Kidney glomerular epithelial cell (primary cell): ENCODE measurements at places on chromosomes 12 and 14.

GRCh38 chr12:53255996-53256395 lies 12.1 kb upstream of the ESPL1 start:
- DNase-seq = no peak

DNA sequence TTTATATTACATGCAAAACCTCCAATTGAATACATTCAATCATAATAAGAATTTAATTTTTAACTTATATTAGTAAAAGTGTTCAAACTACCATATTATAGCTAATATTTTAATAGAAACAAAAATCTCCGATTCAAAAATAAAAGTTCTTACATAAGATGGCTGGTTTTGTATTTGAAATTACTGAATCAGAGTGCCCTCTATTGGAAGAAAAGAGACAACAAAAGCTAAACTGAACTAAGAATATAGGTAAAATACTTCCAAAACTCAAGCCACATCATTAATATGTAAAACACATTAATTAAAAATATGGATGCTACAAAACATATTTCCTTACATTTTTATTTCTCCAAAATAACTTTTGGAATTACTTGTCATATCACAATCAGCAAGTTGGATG lies 120.3 kb downstream of the GARIN6 start:
- peak; percentile 59 for DNase-seq

DNA sequence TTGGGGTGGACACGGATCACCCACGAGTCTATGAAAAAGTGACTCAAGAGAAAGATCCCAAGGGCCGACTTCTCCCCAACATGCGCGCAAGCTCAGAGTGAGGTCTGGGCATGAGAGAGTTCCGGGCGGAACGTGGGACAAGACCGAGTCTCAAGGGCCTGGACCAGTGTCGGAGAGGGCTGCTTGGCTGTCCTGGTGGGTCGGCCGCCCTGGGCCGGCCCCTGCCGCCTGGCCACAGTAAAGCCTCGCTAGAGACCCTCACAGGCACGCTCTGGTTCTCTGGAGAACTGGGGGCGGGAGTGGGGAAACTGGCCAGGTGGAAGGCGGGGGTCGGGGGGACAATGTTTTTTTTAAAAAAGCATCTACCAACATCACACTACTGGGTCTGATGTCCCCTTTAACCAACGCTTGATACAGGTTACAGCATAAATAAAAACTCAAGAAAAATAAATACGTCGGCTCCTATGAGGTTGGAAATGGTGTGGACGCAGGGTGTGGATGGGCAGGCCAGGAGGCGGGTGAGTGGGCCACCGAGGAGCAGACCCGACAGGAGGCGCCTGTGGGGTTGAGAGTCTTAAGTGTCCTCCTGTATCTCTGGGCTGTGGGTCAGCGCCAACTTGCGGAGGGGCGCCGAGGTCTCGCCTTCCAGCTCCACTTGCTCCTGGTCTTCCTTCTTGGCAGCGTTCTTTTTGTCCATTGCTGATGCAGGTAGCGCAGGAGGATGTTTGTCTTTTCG lies 74.7 kb downstream of the KLHL28 start:
- DNase-seq = no peak

DNA sequence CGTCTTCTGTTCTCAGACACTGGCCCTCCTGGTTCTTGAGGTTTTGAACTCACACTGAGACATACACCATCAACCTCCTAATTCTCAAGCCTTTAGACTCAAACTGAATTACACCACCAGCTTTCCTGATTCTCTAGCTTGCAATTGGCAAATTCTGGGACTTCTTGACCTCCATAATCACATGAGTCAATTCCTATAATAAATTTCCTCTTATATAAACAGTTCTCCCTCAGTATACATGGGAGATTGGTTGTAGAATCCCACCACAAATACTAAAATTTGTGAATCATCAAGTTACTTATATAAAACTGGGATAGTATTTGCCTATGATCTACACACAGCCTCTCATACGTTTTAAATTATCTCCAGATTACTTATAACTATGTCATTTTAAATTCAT lies 162.2 kb downstream of the DIO2 start:
- no peak for DNase-seq

DNA sequence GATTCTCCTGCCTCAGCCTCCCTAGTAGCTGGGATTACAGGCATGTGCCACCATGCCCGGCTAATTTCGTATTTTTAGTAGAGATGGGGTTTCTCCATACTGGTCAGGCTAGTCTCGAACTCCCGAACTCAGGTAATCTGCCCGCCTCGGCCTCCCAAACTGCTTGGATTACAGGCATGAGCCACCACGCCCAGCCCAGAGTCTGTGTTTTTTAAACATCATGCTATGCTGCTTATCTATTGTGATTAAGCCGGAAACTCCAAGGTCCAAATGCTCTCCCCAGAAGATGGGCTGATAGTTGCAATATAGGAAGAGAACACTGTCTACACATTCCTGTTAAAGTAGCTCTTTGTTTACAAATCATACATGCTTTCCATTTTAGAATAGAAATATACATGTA lies 30.5 kb upstream of the MAX start:
- DNase-seq = no peak

GRCh38 chr14:96832351-96832750 lies 35.2 kb downstream of the VRK1 start:
- no peak for DNase-seq

- DNase-seq = peak; percentile 50
These were observed 6.3 kb downstream of the CLEC2A start for GRCh38 chr12:9925705-9926393.

- no peak for DNase-seq
These were observed 61.3 kb downstream of the CRADD start for GRCh38 chr12:93738199-93739058.

DNA sequence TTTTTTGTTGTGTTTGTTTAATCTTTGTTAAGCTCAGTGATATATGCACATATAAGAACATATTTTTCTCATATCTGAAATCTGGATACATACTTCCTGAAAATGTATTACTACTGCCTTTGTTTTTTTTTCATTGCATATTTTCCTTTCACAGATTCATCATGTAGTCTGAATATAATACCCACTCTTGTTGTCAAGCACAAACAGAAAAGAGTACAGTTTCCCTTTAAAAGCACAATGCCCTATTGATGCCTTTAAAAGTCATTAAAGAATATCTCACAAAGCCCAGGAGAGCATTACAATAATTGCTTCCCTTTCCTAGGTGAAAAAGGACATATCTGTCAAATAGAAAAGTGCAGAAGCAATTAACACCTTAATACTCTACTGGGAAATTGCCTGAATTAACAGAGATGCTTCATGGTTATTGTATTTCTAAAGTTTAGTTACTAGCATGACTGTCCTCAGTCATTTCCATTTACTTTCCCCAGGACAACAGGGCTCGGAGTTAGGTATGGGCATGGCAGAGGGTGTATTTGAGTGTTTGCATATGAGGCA lies 107.4 kb downstream of the GRIP1 start:
- no peak for DNase-seq

GRCh38 chr12:34398706-34399630 lies 376.7 kb downstream of the ALG10 start:
- DNase-seq = no peak

GRCh38 chr12:19893514-19893913 lies 454.2 kb downstream of the AEBP2 start:
- DNase-seq = peak; percentile 16

GRCh38 chr14:24605435-24606190 lies 3.9 kb downstream of the GZMH start:
- DNase-seq = no peak

GRCh38 chr12:123114304-123115083 lies 36.4 kb downstream of the PITPNM2 start:
- DNase-seq = no peak

DNA sequence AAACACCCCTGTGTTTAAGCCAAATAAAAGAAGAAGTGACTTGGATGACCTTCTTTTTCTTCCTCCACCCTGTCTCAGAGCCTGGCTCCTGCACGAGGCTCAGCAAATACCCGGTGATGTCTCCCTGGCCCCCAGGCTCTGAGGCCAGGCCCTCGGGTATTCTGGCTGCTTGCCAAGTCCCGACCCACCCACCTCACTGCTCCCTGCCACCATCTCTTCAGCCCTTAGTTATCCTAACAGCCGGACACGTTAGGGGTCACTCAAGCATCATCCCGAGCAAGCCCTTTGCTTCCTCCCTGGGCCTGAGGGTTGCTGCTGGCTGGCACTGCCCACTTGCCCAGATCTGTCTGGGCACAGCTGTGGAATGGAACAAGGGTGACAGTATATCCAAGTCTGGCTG lies 7.2 kb downstream of the RPS6KL1 start:
- no peak for DNase-seq

DNA sequence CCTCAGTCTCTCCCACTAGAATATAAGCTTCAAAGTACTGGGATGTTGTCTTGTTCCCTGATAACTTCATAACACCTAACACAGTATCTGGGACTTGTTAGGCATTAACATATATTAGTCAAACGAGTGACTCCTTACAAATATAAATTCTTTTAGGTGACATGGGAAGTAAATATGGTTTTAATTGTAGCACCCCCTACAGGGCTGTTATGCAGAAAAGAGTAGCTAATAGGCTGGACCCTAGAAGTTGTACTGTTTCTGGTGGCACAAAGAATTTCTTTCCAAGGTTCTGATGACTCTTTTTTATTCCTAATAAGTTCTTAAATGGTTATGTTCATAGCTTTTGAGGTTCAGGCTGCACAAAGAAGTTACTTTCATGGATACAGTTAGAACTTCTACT lies 29.8 kb downstream of the GPATCH2L start:
- no peak for DNase-seq

- DNase-seq = no peak
These were observed 100.2 kb downstream of the TTC7B start for GRCh38 chr14:90715993-90716392.

GRCh38 chr14:92792885-92793284 lies 1.2 kb upstream of the GOLGA5 start:
- DNase-seq = no peak

DNA sequence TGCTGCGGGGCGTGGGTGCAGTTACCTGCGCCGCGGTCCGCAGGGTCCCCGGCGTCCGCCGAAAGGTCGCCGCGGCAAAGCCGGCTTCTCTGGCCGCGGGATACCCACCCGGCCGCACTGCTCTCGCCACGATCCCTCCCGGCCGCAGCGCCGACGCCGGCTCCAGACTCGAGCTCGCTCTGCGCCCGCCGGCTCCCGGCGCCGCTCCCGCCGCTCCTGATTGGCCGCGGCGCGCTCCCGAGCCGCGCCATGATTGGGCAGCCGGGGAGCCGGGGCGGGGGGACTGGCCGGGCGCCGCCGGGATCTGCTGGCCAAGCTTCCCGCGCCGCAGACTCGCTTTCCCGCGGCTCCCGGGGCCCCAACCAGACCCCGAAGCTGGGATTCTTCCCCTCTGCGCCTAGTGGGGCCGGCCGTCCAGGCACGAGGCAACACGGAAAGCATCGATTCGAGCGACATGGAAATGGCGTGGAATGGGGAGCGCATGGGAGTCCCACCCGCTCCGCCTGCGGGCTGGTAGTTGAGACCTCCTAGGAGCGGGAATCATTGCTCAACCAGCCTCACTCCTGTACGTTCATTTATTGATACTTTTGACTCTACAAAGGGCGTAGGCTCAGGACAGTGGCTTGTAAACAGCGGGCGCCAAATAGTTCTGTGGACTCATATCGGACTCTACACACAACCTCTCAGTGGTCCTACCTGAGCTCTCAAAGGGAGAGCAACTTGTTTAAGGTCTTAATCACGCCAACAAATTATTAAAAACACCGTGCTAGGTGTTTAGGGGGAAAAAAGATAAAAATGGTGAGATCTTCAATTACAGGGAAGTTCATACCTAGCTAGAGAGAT lies 36.4 kb upstream of the STON2 start:
- peak; percentile 35 for DNase-seq
